CD4-positive, alpha-beta T cell treated with Interleukin-4 for 1 hour (primary cell): ENCODE measurements at places on chromosomes 7 and 10.

DNA sequence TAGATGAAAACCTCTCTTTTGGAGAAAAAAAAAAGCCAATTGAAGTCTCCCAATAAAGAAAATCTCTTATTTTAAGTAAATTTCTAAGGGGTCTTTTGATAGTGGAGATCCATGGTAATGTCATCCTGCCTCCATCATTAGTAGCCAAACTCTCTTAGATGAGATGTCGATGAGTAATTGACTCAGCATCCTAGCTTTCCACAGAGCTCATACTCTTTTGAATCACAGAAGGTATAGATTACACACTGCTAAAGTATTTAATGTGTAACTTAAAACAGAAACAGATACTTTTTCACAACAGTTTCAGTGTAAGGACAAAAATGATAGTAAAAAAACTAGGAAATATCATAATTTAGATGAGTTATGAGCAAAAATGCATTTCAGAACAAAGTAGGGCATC, 19.4 kb downstream of the MAGI2 start:
- no peak for DNase-seq

DNA sequence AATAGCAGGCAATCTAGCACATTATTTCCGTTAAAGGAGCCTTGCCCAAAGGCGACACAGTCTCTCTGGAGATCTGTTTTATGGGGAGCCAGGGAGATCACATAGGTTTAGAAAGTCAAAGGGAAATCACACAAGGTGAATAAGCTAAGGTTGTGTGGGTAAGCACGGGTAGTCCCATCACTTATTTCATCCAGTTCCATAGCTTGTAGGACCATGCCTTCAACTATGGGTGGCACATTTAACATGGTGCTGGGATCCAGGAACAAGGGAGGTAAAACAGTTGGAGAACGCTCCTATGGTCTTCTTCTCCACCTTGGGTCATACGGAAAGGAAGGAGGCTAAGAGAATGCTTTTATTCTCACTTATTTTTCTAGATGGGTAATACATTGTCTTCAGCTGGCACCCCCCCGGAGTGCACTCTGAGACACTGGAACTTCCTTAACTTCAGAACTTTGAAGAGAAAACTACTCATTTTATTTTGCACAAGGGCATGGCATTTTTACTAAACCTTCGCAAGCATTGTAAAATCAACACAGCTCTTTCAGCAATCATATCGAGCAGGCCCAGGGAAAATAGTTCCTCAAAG, 435.4 kb downstream of the KIF20B start:
- no peak for DNase-seq

DNA sequence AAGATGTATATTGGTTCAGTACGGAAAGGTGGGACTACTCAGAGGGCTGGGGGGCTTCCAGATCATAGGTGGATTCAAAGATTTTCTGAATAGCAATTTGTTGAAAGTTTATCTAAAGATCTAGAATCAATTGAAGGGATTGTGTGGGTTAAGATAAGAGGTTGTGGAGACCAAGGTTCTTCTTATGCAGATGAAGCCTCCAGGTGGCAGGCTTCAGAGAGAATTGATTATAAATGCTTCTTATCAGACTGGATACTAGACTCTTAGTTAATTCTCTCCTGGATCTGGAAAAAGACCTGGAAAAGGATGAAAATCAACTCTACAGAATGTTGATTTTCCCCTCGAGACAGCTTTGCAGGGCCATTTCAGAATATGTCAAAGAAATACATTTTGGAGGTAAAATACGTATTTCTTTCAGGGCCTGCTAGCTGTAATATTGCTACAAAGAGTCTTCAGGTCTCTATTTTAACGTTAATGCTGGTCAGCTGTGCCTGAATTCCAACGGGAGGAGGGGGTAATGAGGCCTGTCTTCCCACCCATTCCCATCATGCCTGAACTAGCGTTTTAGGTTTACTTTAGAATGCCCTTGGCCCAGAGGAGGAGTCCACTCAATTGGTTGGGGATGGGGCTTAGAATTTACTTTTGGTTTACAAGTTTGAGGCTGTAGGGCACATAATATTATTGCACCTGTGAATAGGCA, 12.8 kb upstream of the GPR15LG start:
- no peak for DNase-seq

GRCh38 chr10:106551501-106552062, 612.9 kb downstream of the SORCS1 start:
- DNase-seq = no peak

DNA sequence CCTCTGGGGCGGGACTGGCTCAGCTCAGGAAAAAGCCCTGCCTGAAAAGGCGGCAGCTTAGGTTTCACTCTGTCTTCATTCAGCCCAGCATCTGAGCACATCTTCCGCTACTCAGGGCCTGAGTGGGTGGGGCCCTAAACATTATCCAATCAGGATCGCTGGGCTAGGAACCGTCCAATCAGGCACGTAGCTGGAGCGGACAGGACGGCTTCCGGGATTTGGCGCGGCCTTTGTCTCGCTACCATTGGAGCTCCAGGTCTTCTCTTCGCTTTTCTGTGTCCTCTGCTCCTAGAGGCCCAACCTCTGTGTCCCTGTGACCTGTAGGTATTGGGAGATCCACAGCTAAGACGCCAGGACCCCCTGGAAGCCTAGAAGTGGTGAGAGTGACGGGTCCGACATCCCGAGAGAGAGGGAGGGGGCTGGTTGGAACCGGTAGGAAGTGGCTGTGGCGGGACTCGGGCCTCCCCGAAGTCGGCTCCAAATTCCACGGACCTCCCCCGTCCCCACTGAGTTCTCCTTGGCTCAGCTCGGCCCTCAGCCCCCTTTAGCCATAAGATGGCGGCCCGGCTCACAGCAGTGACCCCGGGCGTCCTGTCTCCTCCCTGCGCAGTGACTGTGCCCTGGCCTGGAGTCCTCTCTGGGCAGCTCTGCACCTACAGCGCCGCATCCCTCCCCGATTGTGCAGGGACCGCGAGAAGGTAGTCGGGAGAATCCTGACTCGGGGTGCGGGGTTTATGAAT, 99.1 kb downstream of the ZNF680 start:
- DNase-seq = peak; percentile 32

- no peak for DNase-seq
These were observed 1094.0 kb upstream of the LRRN3 start for GRCh38 chr7:109996927-109997326.

- DNase-seq = no peak
These were observed 33.4 kb upstream of the AFAP1L2 start for GRCh38 chr10:114437473-114438292.

DNA sequence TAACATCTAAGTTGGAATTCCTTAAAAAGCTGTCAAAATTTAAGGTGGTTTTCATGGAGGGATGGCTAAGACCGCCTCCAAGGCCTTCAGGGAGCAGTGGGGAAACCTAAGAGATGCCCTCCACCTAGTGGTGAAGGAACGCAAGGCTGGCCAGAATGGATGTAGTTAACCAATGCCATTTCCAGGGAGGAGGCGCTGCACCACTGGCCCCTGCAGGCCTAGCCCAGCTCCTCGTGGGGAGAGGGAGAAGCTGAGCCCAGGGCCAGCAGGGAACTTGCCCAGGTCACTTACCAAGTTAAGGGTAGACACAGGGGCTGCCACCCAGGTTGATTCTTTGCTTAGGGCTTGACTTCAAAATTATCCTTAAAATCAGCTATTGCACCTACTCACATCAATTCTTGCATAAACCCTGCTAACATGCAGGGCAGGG, 32.0 kb downstream of the FIGNL1 start:
- DNase-seq = peak; percentile 81

GRCh38 chr10:15789793-15790525, 70.2 kb upstream of the ITGA8 start:
- no peak for DNase-seq

- no peak for DNase-seq
These were observed 79.0 kb upstream of the ODAD2 start for GRCh38 chr10:28077889-28078288.

- no peak for DNase-seq
These were observed 124.8 kb downstream of the ACTR3B start for GRCh38 chr7:152884321-152884720.

DNA sequence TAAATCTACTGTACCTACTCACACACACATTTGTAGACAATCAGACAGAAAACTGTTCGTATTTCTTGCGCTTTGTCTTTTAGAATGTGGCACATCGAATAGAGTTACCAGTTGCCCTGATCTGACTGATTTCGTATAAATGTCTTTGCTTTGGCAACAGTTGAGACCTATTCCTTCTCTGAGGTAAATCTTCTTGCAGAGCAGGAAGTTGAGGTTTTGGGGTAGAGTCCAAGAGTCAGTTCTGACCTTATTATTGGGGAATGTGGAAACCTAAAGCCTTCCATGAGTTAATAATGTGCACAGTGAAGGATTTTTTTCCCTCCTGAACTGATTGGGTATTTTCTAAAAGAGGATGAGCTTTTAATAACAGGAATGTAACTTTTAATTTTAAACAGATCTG, 135.3 kb downstream of the KIAA1217 start:
- no peak for DNase-seq

GRCh38 chr10:110462166-110463095, 35.3 kb upstream of the DUSP5 start:
- no peak for DNase-seq

- DNase-seq = no peak
These were observed 35.0 kb downstream of the TAF3 start for GRCh38 chr10:7853226-7853842.

DNA sequence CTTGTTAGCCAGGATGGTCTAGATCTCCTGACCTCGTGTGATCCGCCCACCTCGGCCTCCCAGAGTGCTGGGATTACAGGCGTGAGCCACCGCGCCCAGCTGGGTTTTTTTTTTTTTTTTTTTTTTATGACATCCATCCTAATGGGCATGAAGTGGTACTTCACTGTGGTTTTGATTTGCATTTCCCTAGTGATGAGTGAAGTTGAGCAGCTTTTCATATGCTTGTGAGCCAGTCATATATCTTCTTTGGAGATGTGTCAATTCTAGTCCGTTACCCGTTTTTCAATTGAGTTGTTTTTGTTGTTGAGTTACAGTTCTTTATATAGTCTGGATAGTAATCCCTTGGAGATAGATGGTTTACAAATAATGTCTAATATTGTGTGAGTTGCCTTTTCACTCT, 127.7 kb downstream of the SMURF1 start:
- no peak for DNase-seq

GRCh38 chr10:71964743-71965515, 734 bp downstream of the CHST3 start:
- DNase-seq = no peak

DNA sequence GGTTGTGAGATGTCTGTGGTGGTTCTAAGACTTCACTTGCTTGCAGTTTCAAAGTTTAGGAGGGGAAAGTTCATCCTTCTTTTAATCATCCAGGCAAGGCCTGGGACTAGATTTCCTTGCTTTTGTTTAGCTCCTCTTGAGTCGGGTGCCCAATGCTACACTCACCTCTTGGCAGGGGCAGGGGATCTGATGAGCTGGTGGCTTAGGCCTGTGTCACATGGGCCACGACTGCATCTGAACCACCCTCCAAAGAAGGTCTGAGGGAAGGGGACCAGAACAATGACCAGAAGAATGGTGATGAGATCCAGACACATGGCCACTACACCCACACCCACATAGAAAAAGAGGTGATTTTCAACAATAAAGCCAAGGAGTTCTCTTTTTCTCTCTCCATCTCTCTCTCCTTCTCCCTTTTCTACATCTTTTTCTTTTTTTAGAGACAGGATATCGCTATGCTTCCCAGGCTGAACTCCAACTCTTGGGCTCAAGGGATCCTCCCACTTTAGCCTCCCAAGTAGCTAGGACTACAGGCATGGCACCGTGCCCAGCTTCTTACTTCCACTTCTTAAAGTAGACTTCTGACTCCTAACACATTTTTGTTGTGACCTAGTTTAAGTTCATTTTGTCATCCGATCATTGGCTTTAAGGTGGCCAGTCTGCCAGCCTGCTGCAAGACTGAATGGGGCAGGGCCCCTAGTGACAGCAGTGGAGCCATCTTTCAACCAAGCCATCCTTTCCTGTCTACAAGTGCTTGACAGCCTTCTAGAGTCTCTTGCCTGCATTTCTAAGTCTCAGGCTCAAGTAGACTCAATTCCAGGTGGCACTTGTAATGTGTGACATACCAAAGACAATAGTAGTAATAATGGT, 350.9 kb downstream of the RNLS start:
- no peak for DNase-seq

- peak; percentile 57 for DNase-seq
These were observed 24.5 kb upstream of the KLF14 start for GRCh38 chr7:130758429-130759056.

- DNase-seq = no peak
These were observed 329.0 kb downstream of the RNLS start for GRCh38 chr10:88254091-88254490.

DNA sequence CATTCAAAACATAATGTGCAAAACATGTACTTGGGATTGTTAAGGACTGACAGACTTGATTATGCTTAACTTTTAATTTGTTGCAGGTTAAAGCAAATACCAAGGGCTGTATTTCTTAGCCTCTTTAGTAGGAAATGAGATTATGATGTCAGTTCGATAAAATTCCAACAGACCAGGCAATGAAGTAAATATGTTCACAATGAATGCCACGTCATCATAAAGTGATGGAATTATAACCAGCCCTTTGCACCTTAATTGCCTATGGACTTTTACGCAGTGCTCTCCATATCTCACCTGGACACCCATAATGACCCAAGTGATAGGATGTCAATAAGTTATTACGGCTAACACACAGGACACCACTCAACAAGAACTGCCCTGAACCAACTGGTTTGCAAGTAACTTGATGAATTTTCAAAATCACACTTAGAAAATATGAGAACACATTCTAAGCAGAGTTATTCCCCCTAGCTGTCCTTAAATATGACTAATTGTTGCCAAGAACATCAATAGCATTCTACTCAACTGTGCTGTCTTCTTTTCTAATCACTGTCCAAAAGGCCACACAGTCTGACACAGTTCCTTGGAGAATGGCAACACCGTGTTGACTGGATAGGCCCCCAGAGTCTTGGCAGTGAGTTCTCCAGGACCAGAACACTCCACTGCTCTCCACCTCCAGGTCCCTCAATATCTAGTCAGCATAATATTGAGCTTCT, 115.0 kb downstream of the CHCHD3 start:
- no peak for DNase-seq

DNA sequence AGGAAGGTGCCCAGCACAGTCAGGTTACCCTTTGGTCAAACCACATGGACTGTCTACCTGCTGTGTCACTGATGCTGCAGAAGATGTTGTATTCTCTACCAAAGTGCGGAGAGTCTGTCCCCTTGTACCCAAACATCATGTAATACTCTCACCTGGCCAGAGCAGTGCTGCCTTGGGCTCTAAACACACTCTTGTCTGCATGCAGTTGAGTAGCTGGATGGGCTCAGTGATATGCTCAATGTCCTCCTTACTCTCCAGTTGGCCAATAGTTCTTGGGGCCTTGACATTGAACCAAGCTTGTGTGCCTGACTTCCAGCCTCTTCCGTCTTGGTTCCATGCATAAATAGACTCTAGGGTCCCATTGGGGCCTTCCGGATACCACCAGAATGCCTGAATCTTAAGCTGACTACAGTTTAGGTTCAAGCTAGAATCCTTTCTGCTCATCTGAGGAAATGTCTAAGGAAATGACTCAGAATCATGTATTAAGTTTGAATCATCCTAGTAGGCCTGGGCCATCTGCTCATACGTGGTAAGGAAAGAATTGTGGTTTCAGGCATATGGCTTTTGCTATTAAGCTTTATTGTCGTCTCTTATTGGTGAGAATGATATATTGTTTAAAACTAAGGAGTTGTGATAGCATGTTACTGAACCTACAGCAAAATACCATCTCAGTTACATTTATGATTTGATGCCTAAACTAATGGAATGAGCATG, 118.0 kb downstream of the OTUD1 start:
- no peak for DNase-seq
